Gastroesophageal sphincter (tissue), 4 donors: ENCODE measurements at places on chromosomes 13 and 19. TPM values are rescaled to one million over a fixed set of nuclear protein-coding genes. Genes with fewer than 3 reads are reported as not detected.

WASF3 gene
- 19.0 TPM for total RNA-seq

TMEM59L gene
- total RNA-seq, result 0.96 TPM

PSG3 gene
- not detected for total RNA-seq

PRSS57 gene
- total RNA-seq, result not detected

GRCh38 chr13:21059641-21060337 is 1.6 kb downstream of the LATS2 start:
- ATAC-seq, result no peak
